ENCODE measurements at places on chromosomes 7 and 10. TPM values are rescaled to one million over a fixed set of nuclear protein-coding genes. Genes with fewer than 3 reads are reported as not detected.

GRCh38 chr7:115812794-115813193 is 217.8 kb downstream of the TFEC start:
- DNase-seq = no peak

The PRTFDC1 gene
- total RNA-seq = not detected

DNA sequence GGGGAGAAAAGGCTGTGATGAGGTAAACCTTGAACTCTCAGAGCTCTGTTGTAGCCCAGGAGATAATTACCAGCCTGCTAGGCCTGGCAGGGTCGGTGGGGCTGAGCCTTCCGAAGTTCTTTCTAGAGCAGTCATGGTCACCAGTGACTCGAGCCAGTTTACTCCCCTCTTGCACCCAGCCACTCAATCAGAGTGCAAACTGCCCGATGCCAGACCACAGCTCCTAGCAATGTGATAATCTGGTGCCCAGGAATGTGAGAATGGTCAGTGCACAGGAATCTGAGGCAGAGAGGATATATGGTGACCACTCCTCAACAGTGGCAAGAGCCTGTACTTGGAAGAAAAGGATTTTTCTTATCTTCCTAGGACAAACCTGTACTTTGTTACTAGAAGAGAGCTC is 46.4 kb upstream of the KMT2E start:
- no peak for DNase-seq

DNA sequence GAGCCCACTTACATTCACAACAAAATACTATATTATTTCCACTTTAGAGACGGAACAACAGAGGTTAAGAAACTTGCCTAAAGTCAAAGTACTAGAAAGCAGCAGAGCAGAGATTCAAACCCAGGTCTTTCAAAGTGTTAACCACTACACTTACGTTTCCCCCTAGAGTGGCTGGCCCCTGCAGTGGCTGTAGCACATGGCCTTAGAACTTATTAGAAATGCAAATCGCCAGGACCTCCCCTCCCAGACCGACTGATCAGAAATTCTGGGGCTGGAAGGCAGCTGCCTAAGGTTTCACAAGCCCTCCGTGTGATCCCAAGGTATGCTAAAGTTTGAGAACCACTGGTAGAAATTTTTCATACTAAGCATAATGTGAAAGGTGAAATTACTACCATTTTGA is 8.1 kb downstream of the MPP7 start:
- DNase-seq = no peak

DNA sequence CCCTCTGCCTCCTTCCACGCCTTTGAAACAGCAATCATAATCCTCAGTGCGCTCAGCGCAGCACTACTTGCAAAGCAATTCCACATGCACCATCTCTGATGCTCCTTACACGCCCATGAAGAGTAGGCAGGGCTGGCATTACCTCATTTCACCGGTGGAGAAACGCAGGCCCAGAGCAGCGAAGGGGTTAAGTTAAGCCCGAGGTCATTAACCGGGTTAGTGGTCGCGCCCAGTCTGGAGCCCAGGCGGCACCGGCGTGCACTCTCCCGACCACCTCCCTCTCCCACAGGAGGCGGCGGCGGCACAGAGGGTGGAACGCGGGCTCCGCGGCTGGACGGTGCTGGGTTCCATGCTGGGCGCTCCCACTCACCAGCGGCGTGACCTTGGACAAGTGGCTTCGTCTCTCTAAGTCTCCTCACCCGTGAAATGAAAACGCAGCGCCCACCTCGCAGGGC is 515 bp downstream of the FASTK start:
- no peak for DNase-seq

The PRKG1 gene
- not detected for total RNA-seq

GRCh38 chr7:7769710-7770627 is 51.6 kb upstream of the RPA3 start:
- DNase-seq = no peak

GRCh38 chr10:124242791-124243190 is 149.4 kb upstream of the CHST15 start:
- DNase-seq = no peak

The GNG11 gene
- total RNA-seq = not detected

The SFTPA2 gene
- not detected for total RNA-seq

DNA sequence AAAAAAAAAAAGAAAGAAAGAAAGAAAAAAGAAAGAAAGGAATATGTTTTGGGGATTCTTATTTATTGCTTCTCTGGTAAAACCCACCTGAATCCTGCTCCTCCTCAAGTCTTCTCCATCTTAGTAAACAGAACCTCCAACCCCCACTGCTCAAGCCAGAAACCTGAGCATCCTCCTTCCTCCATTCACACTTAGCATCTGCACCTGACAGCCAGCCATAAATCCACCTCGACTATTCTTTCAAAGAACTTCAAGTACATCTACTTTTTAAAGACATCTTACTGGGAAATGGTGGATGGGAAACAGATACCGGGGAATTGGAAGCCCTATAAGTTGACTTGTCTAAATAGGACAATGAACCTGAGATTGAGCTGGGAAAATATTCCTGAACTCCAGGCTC is 519.9 kb upstream of the DPP6 start:
- DNase-seq = no peak

The MRC1 gene
- not detected for total RNA-seq

GRCh38 chr7:41067576-41067975 is 635.3 kb downstream of the INHBA start:
- no peak for DNase-seq

The STEAP1B gene
- total RNA-seq = not detected
